Activated T-helper 17 cell treated with anti-CD3 and anti-CD28 coated beads, Interleukin-2, amount 50 U/mL, for 72 hours (primary cell): ENCODE measurements at places on chromosomes 6 and 20. TPM values are rescaled to one million over a fixed set of nuclear protein-coding genes. Genes with fewer than 3 reads are reported as not detected.
A peak's percentile ranks its signal among the peaks of the same experiment; 100 is the strongest.

- no peak for ATAC-seq
Measured at GRCh38 chr6:159433550-159433949, 259.5 kb downstream of the SOD2 start.

- no peak for ATAC-seq
Measured at GRCh38 chr6:28757429-28758045, 166.2 kb downstream of the TRIM27 start.

The LIN28B gene
- not detected for total RNA-seq

GRCh38 chr6:46963626-46964025, 41.9 kb upstream of the ADGRF5 start:
- ATAC-seq = no peak

DNA sequence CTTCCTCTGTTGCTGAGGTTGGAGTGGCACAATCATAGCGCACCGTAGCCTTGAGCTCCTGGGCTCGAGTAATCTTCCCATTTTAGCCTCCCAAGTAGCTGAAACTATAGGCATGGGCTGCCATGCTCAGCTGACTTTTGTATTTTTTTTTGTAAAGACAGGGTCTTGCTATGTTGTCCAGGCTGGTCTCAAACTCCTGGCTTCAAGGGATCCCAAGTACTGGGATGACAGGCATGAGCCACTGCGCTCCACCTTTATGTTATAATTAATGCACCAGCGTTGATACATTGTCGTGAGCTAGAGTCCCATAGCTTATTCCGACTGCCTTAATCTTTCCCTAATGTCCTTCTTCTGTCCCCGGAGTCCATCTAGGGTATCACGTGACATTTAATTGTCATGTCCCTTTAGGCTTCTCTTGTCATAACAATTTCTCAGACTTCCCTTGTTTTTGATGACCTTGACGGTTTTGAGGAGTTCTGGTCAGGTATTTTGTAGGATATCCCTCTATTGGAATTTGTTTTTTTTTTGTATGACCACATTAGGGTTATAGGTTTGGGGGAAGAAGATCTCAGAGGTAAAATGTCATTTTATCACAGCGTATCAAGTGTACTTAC, 63.9 kb downstream of the CEBPB start:
- ATAC-seq = no peak

GRCh38 chr6:110083875-110084585, 95.4 kb downstream of the WASF1 start:
- ATAC-seq = no peak

DNA sequence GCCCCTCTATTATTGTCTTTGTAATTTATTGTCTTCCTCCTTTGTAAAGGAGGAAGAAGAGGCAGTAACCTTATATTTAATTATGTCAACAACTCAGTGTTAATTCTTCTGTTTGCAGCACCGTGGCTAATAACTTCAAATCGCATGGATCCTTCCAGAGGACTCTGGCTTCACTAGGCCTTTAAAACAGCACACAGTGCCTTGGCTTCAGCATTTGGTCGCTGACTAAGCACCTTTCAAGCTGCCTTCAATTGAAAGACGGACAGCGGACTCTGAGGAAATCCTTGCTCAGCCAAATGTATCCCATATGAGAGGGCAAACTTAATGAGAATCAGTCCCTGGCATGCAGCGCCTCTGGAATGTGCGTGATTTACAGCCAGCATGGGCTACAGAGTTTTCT, 64.2 kb downstream of the SGK1 start:
- ATAC-seq = no peak

DNA sequence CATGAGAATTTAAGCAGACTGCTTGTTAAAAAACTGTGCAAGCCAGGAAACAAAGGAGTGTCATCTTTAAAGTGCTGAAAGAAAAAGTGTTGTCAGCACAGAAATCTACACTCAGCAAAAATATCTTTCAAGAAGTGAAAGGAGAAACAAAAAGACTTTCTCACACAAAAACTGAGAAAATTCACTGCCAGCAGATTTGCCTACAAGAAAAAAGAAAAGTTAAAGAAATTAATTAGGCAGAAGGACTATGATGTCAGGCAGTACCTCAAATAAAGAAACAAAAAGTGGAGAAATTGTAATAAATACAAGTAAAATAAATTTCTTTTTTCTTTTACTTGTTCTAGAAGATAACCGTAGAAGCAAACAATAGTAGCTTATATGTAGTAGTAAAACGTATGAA, 171.6 kb upstream of the CEP162 start:
- no peak for ATAC-seq

DNA sequence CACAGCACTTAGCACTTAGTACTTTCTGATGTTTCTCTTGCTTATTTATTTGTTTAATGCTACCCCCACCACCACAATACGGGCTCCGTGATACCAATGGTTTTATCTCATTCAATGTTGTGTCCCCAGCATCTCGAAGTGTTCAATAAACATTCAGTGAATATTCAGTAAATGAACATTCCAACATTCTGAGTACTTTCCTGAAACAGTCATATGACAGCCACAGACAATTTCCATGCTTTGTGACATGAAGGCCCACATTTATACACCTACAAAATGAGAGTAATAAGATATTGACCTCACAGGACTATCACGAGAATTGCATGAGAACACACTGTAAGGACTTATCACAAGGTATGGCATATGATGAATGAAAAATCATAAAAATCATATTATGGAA, 10.8 kb downstream of the MOXD1 start:
- no peak for ATAC-seq

- peak; percentile 97 for ATAC-seq
Measured at GRCh38 chr6:152094992-152095592, 287.6 kb downstream of the ESR1 start.

- no peak for ATAC-seq
Measured at GRCh38 chr6:41712651-41713103, 22.7 kb downstream of the TFEB start.

DNA sequence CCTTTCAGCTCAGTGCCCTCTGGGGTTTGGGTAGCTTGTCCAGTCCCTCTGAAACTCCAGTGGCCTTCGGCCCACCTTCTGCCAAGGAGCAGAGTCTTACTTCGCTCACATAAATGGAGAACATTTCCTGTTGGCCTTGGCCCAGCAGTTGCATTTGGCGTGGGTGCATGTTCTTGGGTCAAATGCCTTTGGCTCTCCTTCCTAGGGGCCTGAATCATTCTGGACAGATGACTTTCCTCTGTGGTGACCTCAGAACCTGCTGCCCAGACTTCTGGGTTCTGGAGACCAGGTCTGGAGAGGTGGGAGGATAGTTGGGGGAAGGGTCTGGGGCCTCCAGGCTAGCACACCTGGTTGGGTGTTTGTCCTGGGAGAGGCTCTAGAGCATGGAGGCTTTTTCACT, 29.3 kb downstream of the BCAS4 start:
- ATAC-seq = no peak

GRCh38 chr6:107801173-107801886, 22.8 kb downstream of the SCML4 start:
- no peak for ATAC-seq

The SMPDL3A gene
- total RNA-seq = 0.58 TPM

The DPM1 gene
- 43.0 TPM for total RNA-seq

The SLC9A8 gene
- total RNA-seq = 18.3 TPM

DNA sequence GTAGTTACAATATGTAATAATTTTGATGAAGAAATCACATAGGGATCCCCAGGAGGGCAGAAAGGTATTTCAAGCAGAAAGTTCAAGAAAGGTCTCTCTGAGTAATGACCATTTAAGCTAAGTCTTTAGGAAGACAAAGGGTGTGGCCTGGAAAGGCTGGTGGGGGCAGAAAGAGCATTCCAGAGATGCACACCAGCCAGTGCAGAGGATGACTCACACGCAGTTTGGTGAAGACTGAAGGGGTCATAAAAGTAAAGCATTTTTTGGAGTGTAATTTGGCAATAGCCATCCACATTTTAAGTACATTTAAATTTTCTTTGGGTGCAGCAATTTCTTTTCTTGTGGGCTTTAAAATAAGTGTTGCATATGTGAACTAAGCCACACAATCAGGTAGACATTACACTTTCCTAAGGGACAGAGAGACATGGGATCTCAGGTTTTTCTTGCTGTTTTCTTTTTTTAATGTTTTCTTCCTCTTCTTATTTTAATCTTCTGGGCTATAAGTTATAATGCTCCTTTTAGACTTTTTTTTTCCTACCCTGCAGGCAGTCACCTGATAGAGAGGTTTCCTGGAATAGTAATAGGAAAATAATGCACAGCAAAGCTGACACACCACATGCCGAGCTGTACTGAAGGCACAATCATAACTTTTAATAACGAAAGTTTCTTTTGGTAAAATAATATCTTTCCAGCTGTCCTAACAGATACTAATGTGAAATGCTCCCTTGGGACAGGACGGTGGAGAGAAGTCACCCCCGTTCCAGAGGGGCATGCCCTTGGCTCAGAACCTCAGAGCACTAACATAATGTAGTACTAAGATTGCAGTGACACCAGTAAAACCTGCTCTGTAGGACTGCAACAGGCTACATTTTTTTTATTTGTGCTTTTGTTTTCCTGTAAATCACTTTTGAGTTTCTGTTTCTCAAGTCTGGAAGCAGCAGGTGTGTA, 49.6 kb upstream of the PTPRK start:
- no peak for ATAC-seq

DNA sequence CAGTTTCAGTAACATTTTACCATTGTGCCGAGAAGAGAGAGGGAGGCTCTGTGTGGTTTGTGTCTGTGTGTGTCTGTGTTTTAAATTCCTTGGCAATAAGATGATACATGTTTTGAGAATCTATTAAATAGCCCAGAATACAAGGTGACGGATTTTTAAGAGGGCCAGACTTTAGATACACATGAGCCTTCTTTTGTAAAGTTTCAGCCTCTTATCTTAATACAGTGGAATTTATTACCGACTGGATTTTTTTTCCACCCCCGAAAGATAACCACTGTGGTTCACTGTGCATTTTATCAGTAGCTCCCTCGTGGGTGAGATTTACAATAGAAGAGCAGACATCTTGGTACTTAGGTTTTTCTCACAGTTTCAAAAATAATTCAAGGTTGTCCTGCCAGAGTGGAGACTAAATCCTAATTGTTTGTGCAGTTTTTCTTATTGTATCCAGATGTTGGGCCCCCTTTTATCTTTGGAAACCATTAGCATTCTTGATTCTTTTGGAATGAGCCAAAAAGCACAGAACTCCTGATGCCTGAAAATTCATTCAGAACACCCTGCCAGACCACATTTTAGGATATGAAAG, 49.9 kb downstream of the STK4 start:
- no peak for ATAC-seq

DNA sequence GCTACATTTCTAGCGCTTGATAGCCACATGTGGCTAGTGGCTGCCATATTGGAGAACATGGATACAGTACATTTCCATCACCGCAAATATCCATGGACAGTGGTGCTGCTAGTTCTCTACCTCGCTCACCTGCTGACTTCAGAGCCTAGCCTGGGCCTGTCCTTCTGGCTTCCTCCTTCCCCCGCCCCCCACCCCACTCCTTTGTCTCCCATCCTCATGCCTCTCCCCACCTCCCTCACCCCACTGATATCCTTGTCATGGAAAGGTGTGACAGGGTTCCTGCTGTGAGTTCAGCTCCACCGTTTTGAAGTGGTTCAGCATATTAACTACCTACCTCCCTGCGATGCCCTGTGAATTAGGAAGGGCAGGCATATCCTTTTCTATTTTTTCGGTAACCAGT, 14.2 kb downstream of the NKX2-2 start:
- no peak for ATAC-seq

DNA sequence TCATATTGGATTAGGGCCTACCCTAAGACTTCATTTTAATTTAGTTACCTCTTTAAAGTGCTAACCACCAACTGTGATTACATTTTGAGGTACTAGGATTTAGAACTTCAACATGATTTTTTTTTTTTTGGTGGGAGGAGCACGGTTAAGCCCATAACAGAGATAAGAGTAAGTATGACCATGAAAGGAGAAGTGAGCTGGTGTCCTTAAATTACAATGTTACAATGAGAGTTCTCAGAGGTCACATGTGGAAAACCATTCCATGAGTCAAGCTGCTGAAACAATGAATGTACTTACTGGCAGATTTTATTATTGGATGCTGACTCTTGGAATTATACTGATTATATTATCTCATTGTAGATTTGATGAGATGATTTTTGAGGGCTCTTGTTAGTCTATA, 779.3 kb upstream of the CITED2 start:
- ATAC-seq = no peak

DNA sequence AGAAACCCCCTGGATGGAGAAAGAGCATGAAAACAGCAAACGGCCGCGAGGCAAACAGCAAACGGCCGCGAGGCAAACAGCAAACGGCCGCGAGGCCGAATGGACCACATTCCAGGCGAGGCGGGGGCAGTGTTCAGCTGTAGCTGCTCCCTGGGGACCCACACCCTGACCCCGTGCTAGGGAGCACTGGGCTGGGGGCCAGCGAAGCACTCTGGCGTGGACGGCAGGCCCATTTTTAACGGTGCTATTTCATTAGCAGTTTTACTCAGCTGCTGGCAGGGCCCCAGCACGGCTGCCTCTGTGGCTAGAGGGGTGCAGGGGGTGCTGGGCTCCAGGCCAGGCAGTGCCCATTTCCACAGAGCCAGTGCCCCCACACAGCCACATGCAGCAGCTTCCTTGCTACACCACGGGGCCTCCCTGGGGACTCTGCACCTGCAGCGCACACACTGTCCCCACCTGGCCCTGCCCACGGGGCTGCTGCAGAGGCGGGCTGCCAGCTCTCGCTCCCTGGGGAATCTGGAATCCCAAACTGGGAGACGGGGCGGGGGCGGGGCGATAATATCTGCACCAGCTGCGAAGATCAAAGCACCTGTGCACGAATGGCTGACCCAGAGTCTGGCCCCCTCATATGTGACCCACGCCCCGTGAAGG, 35.6 kb upstream of the SLCO4A1 start:
- ATAC-seq = no peak
